ENCODE measurements at places on chromosomes 3 and 15.

DNA sequence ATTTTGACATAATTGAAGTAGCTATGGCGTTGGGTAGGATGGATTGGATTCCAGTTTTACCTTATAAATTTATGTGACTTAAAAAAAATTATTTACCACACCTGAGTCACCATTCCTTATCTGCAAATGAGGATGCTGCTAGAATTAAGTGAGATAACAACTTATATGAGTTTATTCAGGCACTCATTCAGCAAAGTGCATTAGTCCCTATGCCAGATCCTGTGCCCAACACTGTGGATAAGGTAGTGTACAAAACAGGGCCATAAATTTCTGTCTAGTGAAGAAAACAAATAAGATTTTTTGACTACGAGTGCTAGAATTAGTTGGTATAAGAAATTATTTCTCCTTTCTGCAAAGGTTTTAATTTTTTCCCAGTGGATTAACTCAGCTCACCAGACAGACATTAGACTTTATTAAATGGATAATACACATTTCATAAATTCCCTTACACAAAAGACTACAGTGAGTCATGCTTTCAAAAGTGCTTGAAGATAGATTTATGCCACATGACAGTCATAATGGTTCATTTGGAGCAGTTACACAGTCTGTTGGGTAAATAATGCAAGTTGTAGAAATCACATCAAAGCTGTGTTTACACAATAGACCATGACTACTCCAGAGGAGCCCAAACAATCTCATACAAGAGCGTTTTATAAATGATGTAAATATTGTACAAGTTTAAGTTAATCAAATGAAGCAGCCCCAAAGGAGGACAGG, 129.9 kb upstream of the TGFBR2 start:
- ATAC-seq = peak; percentile 87

- no peak for ATAC-seq
Observed at GRCh38 chr3:182248349-182248880, 536.7 kb downstream of the SOX2 start.

- peak; percentile 23 for ATAC-seq
Observed at GRCh38 chr3:16801698-16802097, 83.1 kb upstream of the PLCL2 start.

DNA sequence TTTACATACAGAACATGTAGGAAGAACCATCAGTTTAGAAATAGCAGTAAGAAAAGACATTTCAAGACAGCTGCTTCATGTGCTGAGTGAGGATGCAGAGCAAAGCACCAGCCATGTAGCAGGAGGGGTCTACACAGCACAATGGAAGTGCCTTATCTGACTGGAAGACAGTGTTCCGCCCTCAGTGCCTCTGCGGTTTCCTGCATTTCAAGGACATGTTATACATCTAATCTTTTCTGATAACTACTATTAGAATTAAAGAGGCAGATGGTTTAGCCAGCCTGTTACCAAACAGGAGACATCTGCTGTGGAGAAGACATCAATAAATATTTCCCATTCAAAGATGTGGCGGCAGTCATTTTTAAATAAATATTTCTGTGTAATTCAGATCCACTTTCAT, 10.6 kb downstream of the LSG1 start:
- ATAC-seq = no peak

- no peak for ATAC-seq
Observed at GRCh38 chr3:99721633-99722007, 83.2 kb downstream of the COL8A1 start.

GRCh38 chr3:196165850-196166249, 45.4 kb downstream of the ZDHHC19 start:
- ATAC-seq = no peak

DNA sequence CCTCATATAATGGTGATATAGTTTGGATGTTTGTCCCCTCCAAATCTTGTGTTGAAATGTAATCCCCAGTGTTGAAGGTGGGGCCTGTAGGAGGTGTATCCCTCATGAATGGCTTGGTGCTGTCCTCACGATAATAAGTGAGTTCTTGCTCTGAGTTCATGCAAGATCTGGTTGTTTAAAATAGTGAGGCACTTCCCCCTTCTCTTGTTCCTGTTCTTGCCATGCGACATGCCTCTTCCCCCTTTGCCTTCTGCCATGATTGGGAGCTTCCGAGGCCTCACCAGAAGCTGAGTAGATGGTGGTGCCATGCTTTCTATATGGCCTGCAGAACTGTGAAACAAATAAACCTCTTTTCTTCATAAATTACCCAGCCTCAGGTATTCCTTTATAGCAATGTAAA, 39.2 kb downstream of the REC114 start:
- no peak for ATAC-seq

DNA sequence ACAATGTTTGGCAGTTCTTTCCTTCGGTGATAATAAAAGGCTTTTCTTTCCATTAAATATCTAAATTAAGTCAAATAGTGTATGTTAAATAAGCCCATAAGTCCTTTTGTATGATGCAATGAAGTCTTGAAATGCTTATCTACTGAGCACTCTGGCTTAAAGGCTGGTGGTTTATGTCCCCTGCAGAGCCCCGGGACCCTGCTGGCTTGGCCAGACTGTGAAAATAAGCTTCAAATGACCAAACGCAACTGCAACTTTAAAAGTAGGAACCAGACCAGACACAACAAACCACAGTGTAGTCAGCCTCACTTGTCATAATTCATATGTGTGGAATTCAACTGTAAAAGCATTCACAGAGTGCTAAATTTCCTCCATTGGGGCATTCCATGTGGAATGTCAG, 72.5 kb downstream of the FOXP1 start:
- no peak for ATAC-seq

GRCh38 chr15:101069654-101069973, 150.5 kb downstream of the LRRK1 start:
- ATAC-seq = no peak

DNA sequence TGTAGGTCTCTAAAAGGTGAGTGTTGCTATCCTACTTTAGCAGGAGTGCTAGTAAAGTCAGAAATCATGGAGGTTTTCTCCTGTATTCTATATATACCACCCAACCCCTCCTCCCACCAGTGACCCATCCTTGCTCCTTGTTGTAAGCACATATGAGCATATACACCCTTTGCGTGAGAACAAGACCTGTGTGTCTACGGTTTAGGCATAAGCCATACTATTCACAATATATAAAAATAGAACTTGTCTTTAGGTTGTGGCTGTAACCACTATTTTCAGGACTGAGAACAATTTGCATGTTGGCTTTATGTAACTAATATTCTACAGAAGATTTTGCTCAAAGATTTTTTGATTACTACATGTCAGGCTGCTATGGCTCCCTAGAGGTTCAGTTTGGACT, 59.1 kb upstream of the TOP2B start:
- ATAC-seq = no peak

GRCh38 chr3:123618768-123619484, 34.1 kb upstream of the HACD2 start:
- ATAC-seq = no peak

DNA sequence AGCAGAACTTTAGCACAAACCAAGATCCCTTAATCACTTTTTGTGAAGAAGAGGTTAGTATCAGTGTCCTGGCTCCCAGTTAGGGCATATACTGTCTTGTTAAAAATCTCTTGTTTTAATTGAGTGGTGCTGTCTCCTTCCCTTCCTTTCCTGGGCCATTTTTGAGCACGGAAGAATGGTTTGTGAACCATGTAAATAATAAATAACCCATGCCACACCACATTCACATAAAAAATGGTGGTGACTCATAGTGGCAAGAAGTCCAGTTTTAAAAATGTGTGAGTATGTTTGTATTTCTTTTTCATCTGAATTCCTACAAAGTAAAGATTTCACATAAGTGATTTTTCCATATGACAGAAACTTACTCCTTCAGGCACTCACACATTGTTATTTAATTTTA, 59.1 kb upstream of the SPRED1 start:
- ATAC-seq = no peak

- no peak for ATAC-seq
Observed at GRCh38 chr3:3405131-3405530, 225.6 kb upstream of the CRBN start.
